Airway epithelial cell (primary cell): ENCODE measurements at places on chromosomes 11 and 22. TPM values are rescaled to one million over a fixed set of nuclear protein-coding genes. Genes with fewer than 3 reads are reported as not detected.

Gene CARD18
- total RNA-seq = 0.51 and 2.0 TPM in 2 replicates

Gene CRYBB1
- total RNA-seq = not detected in 2 replicates

Gene PATE1
- total RNA-seq = not detected in 2 replicates

Gene HBE1
- not detected in 2 replicates for total RNA-seq

Gene MPEG1
- total RNA-seq = not detected in 2 replicates

Gene CEP126
- 1.1 and 1.4 TPM in 2 replicates for total RNA-seq

Gene YPEL1
- 0.07 TPM in 1 of 2 replicates, not detected in the other for total RNA-seq

Gene TREH
- total RNA-seq = not detected in 2 replicates

Gene KRTAP5-1
- total RNA-seq = not detected in 2 replicates

Gene POTEH
- not detected in 2 replicates for total RNA-seq

Gene TIGD3
- 0.07 TPM in 1 of 2 replicates, not detected in the other for total RNA-seq

Gene PLEKHA7
- 15.4 and 17.5 TPM in 2 replicates for total RNA-seq

Gene MYOD1
- total RNA-seq = not detected in 2 replicates

Gene MAJIN
- not detected in 2 replicates for total RNA-seq

Gene B3GAT1
- not detected in 2 replicates for total RNA-seq

Gene OOSP2
- total RNA-seq = not detected in 2 replicates

Gene CAPN1
- total RNA-seq = 594 and 598 TPM in 2 replicates

Gene MDK
- total RNA-seq = 52.7 and 85.5 TPM in 2 replicates

Gene OR2D2
- not detected in 2 replicates for total RNA-seq

Gene TRPM5
- not detected in 2 replicates for total RNA-seq

Gene MEI1
- not detected in 2 replicates for total RNA-seq

Gene C22orf15
- 0.35 TPM in 1 of 2 replicates, not detected in the other for total RNA-seq

Gene MMP26
- total RNA-seq = not detected in 2 replicates

Gene CHRM1
- total RNA-seq = not detected in 2 replicates
